ENCODE measurements at places on chromosomes 13 and 19. TPM values are rescaled to one million over a fixed set of nuclear protein-coding genes. Genes with fewer than 3 reads are reported as not detected.

RAX2 gene
- total RNA-seq, result not detected

YIPF2 gene
- 26.4 TPM for total RNA-seq

SLC1A6 gene
- not detected for total RNA-seq

KIRREL2 gene
- total RNA-seq, result not detected

PODNL1 gene
- total RNA-seq, result not detected

TNFAIP8L1 gene
- 13.5 TPM for total RNA-seq

ELANE gene
- total RNA-seq, result 1.8 TPM

SMIM44 gene
- not detected for total RNA-seq

CPB2 gene
- total RNA-seq, result not detected

PRR19 gene
- total RNA-seq, result not detected

KCNN4 gene
- 1.4 TPM for total RNA-seq

- DNase-seq, result no peak
Observed at GRCh38 chr19:42468273-42468796, 25.6 kb upstream of the CXCL17 start.

GRCh38 chr13:98563071-98563470 lies 13.8 kb downstream of the STK24 start:
- peak; percentile 73 for DNase-seq

- peak; percentile 90 for DNase-seq
Observed at GRCh38 chr19:344625-345319, at the start of gene MIER2. Gene MIER2, minus strand, starts transcription at chr19:344796. Its CDS starts 14 bp downstream, at chr19:344782.

DNA sequence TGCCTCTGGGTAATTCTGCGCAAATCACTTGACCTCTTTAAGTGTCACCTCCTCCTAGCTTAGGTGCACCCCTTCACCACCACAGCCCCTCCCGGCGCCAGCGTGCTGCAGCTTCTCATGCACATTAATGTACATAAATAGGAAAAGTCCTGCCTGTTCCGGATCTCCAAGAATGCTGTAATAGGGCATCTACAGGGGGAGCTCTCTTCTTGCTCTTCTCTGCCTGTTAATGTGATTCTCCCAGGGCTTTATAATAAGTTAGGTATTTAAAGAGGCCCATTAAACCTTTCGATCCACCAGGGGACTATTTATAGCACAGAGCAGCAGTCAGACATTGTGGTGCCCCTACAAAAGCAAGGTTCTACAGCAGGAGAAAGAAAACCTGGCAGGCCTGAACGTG lies 35.3 kb downstream of the SOX1 start:
- DNase-seq, result no peak

DNA sequence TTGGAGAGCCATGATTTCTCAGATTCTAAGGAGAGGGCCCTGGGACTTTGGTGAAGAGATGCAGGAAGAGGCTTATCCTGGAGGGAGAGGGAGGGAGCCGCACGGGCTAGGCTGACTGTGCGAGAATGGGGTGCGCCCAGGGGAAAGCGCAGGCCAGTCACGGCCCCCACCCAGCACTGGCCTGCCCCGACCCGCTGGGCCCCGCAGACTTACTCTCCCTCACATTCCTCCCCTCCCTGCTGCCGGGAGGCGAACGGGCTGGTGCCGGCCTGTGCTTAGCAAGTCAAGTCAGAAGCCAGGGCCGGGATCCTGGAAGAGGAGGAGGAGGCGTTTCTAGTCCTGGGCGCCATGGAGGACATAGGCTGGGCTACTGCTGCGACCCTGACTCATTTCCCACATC lies 120.0 kb downstream of the CRYL1 start:
- no peak for DNase-seq

DNA sequence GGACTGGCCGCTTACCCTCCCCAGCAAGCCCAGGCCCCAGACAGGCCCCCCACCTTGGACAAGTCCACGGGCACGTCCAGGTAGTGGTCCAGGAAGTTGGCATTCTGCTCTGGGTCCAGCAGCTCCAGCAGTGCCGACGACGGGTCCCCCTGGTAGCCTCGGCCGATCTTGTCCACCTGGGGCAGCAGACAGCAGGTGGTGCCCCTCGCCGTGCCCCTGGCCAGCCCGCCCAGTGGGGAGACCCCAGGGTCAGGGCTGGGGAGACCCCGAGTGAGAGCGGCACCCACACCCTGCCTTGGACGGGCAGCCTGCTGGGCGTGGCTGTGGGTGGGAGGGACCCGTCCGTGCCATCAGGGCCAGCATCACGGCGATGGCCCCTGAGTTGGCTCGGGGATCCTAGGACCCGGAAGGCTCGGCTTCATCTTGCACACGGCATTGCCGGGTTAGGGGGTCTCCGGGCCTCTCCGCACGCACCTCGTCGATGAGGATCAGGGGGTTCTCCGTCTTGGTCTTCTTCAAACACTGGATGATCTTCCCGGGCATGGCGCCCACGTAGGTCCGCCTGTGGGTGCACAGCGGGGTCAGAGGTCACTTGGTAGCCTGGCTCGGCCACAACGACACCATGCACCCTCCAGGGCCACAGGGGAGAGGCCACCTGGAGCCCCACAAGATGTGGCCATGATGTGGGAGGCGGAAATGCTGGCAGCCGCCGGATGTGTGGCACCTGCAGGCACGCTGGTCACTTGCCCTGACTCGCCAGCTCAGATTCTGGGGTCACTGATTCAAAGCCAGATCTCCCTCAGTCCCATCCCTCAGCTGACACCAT lies 6.3 kb downstream of the RPL36 start:
- DNase-seq, result no peak

- no peak for DNase-seq
Observed at GRCh38 chr13:111904701-111905608, 162.0 kb upstream of the SOX1 start.

GRCh38 chr13:75774176-75774575 lies 138.0 kb downstream of the LMO7 start:
- DNase-seq, result no peak

DNA sequence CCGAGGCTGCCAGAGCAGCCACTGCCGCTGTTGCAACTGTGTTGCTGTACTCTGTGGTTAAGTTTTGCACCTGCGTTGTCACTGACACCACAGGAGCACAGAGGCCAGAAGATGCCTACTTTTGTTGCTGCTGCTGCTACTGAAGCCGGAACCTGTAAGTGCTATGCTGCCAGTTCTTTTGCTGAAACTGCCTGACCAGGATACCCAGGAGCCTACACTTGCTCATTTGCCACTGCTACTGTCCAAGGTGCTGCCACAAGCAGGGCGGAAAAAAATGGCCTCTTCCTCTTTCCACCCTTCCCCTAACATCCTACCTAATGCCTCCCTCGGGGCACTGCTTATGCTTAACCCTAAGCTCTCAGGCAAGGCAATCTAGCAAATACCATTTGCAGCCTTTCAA lies 29.0 kb upstream of the NBEA start:
- DNase-seq, result no peak

DNA sequence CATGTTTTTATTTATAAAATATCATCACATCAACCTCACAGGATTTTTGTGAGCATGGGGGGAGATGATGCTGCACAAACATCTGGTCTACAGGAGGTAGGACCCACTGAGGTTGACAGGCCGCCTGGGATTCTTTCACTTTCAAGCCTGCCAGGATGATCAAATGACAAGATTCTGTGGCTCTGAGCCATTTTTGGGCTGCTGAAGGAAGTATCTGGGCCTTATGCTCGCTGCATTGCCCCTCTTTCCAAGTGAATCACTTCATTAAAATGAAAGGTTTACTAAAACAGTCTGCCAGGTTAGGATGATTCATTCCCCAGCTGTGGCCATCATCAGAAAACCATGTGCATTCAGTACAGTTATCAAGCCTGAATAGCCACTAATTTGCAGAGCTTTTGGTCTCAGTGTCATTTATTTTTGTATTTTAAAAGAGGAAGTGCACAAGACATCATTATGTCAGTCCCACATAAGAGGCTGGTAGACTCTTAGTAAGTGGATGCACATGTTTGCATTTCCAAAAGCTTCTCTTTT lies 34.4 kb downstream of the STARD13 start:
- no peak for DNase-seq

- no peak for DNase-seq
Observed at GRCh38 chr19:4704317-4704673, 19.3 kb downstream of the DPP9 start.

GRCh38 chr13:97866346-97866745 lies 87.1 kb upstream of the IPO5 start:
- DNase-seq, result no peak

DNA sequence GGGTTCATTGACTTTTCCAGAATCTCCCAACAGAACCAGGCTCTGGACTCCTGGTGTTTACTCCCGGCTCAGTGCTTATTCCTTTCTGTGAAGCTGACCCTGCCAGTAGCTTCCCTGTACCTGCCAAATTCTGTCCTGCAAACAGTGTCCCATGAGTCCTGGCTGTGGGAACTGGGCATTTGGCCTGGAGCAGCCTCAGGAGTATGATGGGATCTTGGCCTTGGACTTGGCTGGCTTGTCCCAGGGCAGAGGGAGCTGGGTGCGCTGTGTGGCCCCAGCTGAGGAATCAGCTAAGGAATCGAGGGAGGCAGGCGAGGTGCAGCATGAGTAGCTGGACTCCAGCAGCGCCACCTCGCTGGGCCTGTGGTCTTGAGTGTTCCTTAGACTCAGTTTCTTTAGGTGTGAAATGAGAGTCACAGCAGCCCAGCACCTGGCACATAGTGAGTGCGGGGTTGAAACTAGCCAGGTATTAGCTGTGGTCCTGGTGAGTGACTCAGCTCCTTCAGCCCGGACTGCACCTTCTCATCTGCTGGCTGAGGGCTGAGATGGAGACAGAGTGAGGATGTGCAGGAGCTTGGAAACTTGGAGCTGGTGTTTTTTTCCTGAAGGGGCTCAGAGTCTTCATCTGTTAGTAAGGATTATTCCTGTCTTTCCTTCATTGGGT lies 10.4 kb downstream of the CLASRP start:
- no peak for DNase-seq

DNA sequence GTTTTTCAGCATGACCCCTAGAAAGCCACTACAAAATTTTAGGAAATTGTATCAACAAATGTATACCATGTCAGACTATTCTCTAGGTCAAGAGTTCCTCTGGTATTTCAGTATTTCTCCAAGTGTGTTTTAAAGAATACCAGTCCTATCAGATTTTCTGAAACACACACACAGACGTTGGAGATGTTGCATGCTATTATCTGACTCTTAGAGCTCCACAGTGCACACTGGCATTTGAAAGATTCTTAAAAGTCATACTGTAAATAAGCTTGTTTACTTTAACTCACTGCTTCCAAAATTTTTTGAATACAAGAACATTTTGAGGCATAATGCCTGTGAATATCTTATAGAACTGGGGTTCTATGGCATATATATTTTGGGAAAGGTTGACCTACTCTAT lies 33.8 kb upstream of the VWA8 start:
- DNase-seq, result no peak

DNA sequence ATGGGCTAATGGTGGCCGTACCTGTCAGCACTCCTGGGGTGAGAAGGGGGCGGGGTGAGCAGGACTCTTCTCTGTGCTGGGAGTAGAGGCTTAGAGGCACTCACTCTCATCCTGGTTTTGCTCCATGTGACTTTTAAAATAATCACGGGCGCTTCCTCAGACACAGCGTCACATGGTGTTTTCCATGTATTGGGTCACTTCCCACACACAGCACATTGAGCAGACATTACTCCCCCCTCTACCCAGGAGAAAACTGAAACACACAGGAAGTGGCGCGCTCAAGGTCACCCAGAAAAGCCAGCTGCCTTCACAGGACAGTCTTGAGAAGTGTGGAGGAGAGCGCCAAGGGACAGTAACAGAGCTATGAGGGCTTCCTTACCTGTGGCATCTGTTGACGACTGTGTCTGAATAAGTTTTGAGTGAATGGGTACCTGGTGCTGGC lies 23.2 kb downstream of the SPATA13 start:
- no peak for DNase-seq

GRCh38 chr19:43664018-43664417 lies 6.0 kb downstream of the PLAUR start:
- peak; percentile 82 for DNase-seq

GRCh38 chr13:34879851-34880250 lies 62.2 kb upstream of the NBEA start:
- DNase-seq, result no peak

- DNase-seq, result no peak
Observed at GRCh38 chr13:101594936-101595335, 142.5 kb downstream of the ITGBL1 start.

DNA sequence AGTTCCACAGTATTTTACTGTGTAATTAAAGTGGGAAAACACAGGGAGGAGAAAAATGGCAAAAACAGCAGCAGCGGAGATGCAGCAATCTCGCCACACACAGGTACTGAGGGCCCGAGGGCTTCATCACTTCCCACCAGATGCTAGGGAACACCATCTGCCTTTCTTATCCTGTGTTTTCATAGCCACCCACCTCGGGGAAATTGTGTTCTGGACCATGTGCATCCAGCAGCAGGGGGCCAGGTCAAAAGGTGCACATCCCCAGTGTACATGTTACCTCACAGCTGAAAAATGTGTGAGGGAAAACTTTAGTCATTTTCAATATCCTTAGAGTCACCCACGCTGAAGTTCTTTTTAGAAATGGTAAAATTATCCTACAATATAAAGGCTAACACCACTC lies 30.2 kb downstream of the PDCD5 start:
- DNase-seq, result no peak

- no peak for DNase-seq
Observed at GRCh38 chr19:42048992-42049391, 21.0 kb downstream of the GRIK5 start.

GRCh38 chr13:66887088-66887487 lies 343.0 kb downstream of the PCDH9 start:
- no peak for DNase-seq

- DNase-seq, result no peak
Observed at GRCh38 chr13:59247171-59247570, 916.6 kb downstream of the DIAPH3 start.

All from natural killer cell (primary cell).